ENCODE measurements at places on chromosomes 1 and 21. TPM values are rescaled to one million over a fixed set of nuclear protein-coding genes. Genes with fewer than 3 reads are reported as not detected.

FCRL5 gene
- polyA plus RNA-seq: not detected

RIMS3 gene
- 2.2 TPM for polyA plus RNA-seq

GRCh38 chr1:100719490-100719889, at the start of gene VCAM1:
VCAM1 (plus strand) TSS chr1:100719742; CDS start chr1:100719861, 119 bp downstream.
- no peaks in the 10 kb centered on the region for H3K4me1 ChIP-seq
- DNase-seq: no peak
- no peak within 1 kb of the TSS for H3K27ac ChIP-seq
- no peak within 1 kb of the TSS for H3K4me3 ChIP-seq
- H3K27me3 ChIP-seq: no peaks in the 10 kb centered on the region

DNA sequence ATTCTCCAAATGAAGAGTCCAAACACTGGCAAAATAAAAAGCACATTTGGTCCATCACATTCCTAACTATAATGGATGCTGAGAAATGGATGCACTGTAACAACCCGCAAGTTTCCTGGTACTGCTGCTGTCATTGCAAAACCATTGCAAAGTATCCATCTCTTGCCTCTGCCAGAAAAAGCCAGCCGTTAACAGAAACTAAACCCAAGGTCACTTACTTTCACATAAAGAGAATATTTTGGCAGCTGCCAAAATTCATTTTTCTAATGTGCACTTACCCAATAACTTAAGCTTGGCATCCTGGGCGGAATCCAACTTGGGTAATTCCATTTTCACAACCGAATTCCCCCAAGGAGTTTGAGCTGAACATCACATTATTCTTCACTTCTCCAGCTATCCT, 77.0 kb upstream of the LRRC8D start:
- no peaks in the 10 kb centered on the region for H3K27me3 ChIP-seq
- H3K36me3 ChIP-seq: no peaks in the 10 kb centered on the region
- peaks cover 33% of the 10 kb centered on the region for H3K4me1 ChIP-seq
- no peak overlapping the region for H3K4me3 ChIP-seq

- H3K36me3 ChIP-seq: no peaks in the 10 kb centered on the region
- no peaks in the 10 kb centered on the region for H3K4me1 ChIP-seq
- H3K4me3 ChIP-seq: no peak overlapping the region
- DNase-seq: no peak
- no peaks in the 10 kb centered on the region for H3K27me3 ChIP-seq
- H3K27ac ChIP-seq: no peak overlapping the region
Observed at GRCh38 chr1:205961405-205961804, 18.1 kb upstream of the SLC26A9 start.

LINGO4 gene
- polyA plus RNA-seq: not detected

TBX15 gene
- polyA plus RNA-seq: not detected

DNA sequence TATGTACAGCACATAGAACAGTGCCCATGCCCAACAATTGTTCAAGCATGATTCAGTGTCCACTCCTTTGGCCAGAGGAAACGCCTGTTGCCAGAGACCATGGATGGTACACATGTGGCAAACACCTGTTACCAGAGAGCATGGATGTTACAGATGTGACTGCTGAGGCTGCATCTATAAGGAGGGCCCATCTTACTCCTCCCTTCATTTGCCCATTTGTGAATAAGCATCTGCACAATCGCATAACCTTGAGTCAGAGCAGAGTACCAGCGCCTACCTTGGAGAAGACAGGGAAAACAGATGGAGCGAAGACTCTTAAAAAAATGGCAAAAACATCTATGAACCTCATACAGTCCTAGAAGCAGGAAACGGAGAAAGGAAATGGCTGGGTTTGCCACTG, 36.6 kb upstream of the CACHD1 start:
- H3K4me3 ChIP-seq: no peak overlapping the region
- no peak for DNase-seq
- H3K27ac ChIP-seq: no peak overlapping the region
- no peaks in the 10 kb centered on the region for H3K4me1 ChIP-seq

DNA sequence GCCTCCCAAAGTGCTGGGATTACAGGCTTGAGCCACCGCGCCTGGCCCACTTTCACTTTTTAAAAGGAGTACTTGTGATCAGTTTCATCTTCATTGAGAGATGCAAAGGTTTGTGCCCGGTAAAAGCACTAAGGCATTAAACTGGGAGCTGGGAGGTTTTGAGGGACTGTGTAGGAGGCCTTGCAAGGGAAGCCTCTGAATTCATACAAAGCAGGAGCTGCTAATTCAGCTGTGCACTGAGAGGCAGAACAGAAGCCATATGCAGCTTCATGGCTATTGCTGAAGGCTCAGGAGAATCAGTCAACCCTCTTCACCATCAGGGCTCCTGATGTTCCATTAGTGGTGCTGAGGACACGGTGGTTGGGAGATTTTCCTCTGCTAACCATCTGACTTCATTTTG, 77.7 kb downstream of the GPR88 start:
- no peak overlapping the region for H3K4me3 ChIP-seq
- no peak overlapping the region for H3K27ac ChIP-seq
- peaks cover 7% of the 10 kb centered on the region for H3K4me1 ChIP-seq
- no peaks in the 10 kb centered on the region for H3K36me3 ChIP-seq

- H3K36me3 ChIP-seq: no peaks in the 10 kb centered on the region
- H3K4me3 ChIP-seq: no peak overlapping the region
- DNase-seq: no peak
- no peaks in the 10 kb centered on the region for H3K27me3 ChIP-seq
- no peaks in the 10 kb centered on the region for H3K4me1 ChIP-seq
- no peak overlapping the region for H3K27ac ChIP-seq
Observed at GRCh38 chr1:214377886-214378285, 96.9 kb downstream of the SMYD2 start.

KIAA0040 gene
- polyA plus RNA-seq: 33.0 TPM

DNA sequence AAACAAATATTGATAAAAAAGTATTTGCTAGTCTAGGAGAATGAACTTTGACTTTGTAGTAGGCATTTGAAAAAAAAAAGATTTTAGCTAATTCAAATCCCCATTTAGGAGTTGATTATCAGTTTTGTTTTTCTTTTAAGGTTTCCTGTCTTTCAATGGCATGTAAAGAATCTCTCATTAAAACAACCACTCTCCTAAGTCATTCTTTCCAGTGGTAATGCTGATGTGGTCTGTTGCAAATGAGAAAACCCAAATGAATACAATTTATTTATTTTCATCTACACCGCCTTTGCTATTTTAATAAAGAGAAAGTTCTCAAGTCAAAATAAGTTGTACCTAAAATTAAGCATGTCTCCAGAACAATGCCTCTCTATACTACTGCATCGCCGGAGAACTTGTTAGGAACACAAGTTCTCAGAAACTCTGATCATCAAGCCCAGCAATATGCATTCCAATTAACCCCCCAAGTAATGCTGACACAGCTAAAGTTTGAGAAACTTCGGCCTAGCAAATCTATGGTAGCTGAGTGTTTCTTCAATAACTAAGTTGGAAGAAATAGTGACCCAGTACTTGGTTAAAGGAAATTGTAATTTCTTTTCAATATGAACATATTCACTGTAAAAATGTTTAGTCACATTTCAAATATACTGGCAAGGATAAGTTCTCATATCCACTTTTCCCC, 255.1 kb downstream of the PTPRC start:
- H3K36me3 ChIP-seq: peaks cover 3% of the 10 kb centered on the region
- no peak for DNase-seq
- no peak overlapping the region for H3K27ac ChIP-seq
- no peaks in the 10 kb centered on the region for H3K27me3 ChIP-seq
- H3K4me3 ChIP-seq: no peak overlapping the region
- H3K4me1 ChIP-seq: no peaks in the 10 kb centered on the region

- H3K27me3 ChIP-seq: no peaks in the 10 kb centered on the region
- no peak overlapping the region for H3K4me3 ChIP-seq
- no peak for DNase-seq
- no peaks in the 10 kb centered on the region for H3K4me1 ChIP-seq
Observed at GRCh38 chr1:51833700-51834099, 44.8 kb downstream of the NRDC start.

DNA sequence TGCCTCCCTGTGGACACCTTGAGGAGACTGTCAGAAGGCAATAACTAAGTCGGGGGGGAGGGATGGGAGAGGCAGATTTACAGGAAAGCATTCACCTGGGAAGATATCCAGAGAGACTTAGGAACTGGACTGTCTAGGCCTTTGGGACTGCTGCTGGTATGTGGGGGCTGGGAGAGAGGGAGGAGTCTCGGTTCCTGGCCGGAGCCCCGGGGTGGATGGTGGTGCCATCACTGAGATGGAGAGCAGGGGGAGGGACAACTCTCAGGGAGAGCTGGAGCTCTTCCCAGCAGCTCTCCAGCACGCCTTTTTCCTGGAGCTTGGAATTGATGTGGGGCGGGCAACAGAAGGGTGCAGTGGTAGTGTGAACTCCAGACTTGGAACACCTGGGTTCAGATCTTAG, 22.1 kb downstream of the PTPRF start:
- H3K27ac ChIP-seq: no peak overlapping the region
- no peaks in the 10 kb centered on the region for H3K36me3 ChIP-seq
- H3K27me3 ChIP-seq: no peaks in the 10 kb centered on the region
- no peak overlapping the region for H3K4me3 ChIP-seq
- DNase-seq: no peak

- no peaks in the 10 kb centered on the region for H3K36me3 ChIP-seq
- no peaks in the 10 kb centered on the region for H3K27me3 ChIP-seq
- no peak for DNase-seq
- H3K4me3 ChIP-seq: no peak overlapping the region
- H3K4me1 ChIP-seq: no peaks in the 10 kb centered on the region
Observed at GRCh38 chr1:111878649-111879048, 110.8 kb downstream of the KCND3 start.

UBR4 gene
- 18.9 TPM for polyA plus RNA-seq

Data from naive thymus-derived CD4-positive, alpha-beta T cell (primary cell).